Pulmonary artery endothelial cell (primary cell): ENCODE measurements at places on chromosomes 7 and 10.

GRCh38 chr10:35367982-35368381 lies 31.7 kb downstream of the CCNY start:
- DNase-seq, result no peak

DNA sequence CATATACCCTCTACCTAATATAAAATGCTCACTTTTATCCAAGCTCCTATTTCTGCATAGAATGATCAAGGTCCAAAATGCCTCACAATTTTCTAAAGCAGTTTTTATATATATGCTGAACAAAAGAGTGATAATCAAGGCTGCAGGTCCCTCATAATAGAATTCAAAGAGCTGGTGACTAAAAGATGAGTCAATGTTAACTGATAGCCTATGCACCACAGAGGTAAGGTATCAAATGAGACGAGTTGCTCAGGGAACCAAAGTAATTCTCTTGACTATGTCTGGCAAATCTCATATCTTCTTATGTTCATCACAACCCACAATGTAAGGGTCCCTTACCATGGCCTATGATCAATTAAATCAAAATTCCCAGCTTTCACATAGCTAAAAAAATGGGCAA lies 15.2 kb downstream of the PDZD8 start:
- no peak for DNase-seq

DNA sequence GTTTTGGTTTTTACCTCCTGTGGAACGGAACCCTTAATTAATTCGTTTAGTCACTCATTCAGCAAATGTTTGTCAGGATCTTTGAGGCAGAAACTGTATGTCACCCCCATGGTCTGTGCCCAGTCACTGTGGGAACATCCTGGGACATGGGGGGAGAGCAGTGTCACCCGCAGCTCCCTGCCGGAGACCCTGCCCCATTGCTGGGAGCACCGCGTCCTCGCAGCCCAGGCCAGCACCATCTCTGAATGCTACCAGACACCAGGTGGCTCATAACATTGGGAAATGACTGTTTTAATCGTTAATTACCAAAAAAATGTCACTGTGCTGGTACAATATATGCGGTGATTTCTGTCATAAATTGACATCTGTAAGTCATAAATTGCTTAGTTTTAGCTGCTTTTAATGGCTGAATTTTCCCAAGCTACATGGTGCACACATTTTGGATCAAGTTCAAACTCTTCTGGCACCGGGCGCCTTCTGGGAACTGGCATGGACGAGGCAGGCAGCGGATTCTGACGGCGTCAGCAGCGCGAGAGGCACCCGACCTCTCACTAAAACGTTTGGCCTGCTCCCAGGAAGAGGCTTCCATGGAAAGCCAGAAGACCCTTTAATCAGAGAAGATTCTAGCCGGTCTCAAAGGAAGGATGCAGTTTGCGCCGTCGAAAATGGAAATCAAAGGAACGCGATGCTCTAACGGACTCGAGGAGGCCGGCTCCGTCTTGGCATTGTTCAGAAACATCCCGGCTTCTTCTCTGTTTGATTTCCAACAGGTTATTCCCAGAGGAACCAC lies 184.2 kb downstream of the ADARB2 start:
- DNase-seq, result no peak

- no peak for DNase-seq
Measured at GRCh38 chr7:146700015-146700560, 583.5 kb downstream of the CNTNAP2 start.
